ENCODE measurements at places on chromosomes 16 and 17. TPM values are rescaled to one million over a fixed set of nuclear protein-coding genes. Genes with fewer than 3 reads are reported as not detected.

GRCh38 chr17:4559139-4559791 lies 1.1 kb downstream of the GGT6 start:
- DNase-seq = no peak

C1QTNF1 gene
- total RNA-seq = 157 TPM

SPNS2 gene
- total RNA-seq = 56.2 TPM

SRCIN1 gene
- 0.99 TPM for total RNA-seq

- DNase-seq = no peak
These were observed 21.7 kb downstream of the ADCY7 start for GRCh38 chr16:50288026-50288425.

GRCh38 chr16:47310792-47311211 lies 150.1 kb downstream of the ITFG1 start:
- DNase-seq = no peak

DNA sequence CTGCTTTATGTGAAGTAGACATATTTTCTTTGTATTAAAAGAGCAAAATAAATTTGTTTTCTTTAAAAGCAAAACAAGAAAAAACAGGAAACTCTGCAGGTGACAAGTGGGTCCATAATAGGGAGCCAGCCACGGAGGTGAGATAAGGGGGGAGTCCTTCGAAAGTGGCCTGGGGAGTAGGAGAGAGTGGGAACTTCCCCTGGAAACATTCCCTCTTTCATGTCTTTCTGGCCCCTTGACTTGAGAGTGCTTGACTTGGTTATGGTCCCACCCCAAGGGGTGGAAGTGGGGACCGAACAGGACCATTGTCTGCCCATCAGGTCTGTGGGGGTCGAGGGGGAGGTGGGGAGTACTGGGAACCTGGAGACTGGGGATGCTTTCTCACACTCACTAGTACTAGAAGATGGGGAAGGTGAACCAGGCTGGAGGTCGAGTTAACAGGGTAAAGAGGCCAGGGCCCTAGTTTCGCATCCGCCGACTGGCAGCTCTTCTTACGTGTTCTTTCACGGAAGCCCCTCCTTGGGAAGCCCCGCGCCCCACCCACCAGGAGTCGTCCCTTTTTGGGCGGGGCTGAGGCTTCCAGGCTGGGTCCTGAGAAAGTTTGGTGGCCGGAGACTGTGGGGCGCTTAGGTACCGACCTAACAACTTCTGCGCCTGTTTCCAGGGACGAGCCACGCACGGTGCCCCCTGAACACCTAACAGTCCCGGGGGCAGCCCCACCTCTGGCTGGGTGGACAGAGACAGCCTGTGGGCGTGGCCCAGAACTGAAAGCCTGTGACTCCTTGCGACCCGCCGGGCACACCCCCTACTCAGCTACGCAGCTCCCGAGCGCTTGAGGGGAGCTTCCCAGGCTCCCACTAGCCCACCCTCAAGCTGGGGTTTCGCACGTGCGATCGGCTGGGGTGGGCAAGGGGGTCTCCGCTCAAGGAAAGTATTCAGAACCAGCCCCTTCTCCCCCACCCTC lies 790 bp downstream of the TRADD start:
- DNase-seq = peak; percentile 80

GRCh38 chr17:40824015-40824832 lies 1.8 kb upstream of the KRT10 start:
- DNase-seq = no peak

DNA sequence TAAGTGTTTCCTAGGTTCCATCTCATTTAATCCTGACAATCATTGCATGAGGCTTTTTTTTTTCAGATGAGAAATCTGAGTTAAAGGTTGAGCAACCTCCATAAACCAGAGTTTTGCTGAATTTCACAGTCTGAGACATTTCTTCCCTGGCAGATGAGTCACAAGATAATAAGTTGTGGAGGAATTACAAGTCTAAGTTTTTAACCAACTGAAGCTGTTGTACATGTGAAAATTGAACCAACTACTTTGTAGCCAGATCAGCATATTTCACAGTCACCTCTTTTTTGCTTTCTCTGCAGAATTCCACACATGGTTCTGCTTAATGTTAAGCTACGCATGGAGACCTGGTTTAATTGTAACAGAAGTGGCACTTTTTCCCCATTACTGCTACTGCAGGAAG lies 765.6 kb downstream of the CDH11 start:
- DNase-seq = no peak

DNA sequence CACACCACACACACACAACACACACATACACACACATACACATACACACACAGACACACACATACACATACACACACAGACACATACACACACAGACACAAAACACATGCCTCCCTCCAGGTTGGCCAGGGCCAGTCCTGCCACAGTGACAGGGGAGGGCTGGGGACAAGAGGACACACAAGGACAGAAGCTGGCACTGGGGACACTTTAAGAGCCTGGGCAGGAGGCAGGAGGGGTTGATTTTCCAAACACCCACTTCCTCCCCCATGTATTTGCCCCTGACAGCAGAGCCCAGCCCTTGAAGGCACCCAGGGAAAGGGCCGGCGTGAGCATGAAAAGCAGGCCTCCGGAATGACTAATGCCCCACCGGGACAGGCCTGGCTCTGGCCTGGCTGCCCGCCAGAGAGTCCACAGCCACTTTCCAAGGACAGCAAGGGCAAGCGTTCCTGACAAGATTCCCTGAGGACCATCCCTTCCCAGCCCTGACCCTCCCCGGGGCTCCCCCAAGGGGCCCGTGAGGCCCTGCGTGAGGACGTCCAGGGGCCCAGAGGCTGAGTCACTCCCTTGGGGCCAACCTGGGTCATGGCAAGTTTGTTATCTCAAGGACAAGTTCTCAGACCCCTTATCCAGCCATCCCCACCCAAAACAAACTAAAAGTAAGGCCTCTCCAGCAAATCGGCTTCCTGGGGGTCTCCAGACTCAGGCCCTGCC lies 235.6 kb downstream of the ZNF423 start:
- DNase-seq = peak; percentile 91

ACSM3 gene
- 1.1 TPM for total RNA-seq

SPATA20 gene
- 27.8 TPM for total RNA-seq

- no peak for DNase-seq
These were observed 90.2 kb downstream of the SYCE1L start for GRCh38 chr16:77289331-77289809.

DNA sequence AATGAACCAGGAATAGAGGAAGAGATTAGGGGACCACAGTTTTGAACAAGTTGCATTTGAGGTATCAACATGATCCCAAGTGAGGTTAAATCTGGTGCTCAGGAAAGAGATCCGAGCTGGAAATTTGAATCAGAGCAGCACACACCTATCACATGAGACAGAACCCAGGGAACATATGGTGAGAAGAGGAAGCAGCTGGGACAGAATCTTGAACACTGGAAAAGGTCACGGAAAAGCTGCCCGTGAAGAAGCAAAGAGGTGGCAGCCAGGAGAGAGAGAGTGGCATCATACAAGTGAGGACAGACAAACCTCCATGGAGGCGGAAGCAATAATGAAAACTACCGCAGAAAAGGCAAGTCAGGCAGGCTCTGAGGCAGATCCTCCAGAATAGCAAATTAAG lies 36.1 kb downstream of the USP31 start:
- no peak for DNase-seq

DNA sequence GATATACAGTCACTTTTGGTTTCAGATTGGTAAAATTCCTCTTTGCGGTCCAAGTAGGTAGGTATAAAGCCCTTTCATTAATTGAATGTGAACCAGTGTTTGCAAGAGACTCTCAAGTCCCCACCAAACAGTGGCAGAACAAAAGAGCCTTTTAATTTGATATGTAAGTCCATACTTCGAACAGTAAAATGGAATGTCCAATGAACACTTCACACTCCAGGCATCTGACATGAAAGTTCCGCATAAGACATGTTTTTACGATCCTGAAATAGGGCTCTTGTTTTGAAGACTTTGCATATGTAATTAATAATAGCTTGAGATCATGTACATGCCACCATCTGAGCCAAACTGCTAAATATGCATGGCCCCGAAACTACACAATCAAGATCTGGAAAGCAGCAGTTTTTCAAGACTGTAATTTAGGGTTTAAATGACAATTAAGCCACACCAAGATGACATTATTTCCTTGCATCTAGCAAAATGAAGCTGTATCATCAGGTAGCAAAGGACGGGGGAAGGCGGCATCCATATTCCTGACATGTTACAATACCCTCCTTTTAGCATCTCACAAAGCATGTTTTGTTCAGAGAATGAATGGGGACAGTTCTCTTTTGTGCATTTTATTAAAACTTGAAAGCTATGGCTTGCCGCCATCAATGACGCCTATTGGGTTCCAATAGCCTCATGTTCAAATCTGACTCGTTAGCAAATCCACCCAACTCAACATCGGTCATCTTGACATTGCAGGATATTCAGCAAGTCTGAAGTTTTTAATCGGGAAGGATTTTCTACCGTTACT lies 39.4 kb downstream of the LITAF start:
- DNase-seq = no peak

- no peak for DNase-seq
These were observed 508.4 kb upstream of the GOT2 start for GRCh38 chr16:59242556-59242955.

GRCh38 chr17:37322826-37323561 lies 52.8 kb upstream of the C17orf78 start:
- DNase-seq = no peak

DNA sequence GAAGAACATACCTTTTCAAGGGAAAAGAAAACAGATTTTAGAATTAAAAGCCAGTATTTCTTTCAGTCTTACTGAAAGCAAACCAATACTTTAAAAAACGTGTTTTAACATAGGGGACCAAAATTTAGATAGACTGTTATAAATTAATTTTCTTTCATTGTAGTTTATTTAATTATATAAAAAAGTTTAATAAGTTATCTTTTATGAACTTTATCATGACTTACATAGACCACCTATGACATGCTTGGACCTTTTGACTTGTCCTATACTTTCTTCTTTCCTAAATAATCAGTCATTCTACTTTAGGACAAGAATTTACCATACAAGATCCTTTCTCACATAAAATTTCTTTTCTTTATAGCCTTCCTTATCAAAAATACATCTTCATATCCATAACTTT lies 102.0 kb upstream of the HAS3 start:
- DNase-seq = no peak

DNA sequence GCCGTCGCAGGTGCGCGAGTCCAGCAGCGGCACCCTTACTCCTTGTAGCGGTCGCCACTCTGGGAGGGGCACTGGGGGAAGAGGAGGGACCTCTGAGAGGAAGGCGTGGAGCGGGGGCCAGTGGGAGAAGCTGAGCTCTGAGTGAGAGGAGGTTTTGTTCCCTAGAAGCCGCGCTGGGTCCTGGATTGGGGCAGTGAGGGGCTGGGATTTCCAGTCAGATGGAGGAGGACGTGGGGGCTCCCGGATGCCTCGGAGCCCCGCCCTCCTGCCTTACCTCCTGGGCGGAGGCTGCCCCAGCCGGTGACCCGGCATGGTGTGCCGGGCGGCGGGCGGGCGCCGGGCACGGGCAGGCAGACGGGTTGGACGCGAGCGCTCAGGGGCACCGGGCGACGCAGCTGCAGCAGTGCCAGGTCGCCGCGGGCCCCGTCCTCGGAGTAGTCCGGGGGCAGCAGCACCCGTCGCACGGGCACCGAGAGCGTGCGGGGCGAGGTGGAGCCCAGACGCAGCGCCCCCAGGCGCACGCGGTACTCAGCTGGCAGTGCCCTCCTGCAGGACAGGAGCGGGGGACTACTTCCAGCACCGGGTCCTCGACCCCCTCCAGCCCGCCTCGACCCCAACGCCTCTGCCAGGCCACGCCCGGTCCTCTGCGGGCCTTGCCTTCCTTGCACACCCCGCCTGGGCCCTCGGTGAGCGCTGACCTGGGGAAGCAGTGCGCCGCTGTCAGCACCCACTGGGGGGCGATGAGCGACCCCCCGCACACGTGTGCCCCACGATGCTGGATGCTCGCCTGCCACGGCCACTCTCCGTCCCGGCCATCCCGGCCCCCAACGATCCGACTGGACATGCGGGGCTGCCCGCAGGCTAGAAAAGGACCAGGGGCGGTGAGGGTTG lies 2.0 kb downstream of the PRSS33 start:
- peak; percentile 47 for DNase-seq

BCL6B gene
- total RNA-seq = 16.4 TPM

GRCh38 chr17:75588596-75589011 lies 1.0 kb downstream of the MYO15B start:
- peak; percentile 87 for DNase-seq

DNA sequence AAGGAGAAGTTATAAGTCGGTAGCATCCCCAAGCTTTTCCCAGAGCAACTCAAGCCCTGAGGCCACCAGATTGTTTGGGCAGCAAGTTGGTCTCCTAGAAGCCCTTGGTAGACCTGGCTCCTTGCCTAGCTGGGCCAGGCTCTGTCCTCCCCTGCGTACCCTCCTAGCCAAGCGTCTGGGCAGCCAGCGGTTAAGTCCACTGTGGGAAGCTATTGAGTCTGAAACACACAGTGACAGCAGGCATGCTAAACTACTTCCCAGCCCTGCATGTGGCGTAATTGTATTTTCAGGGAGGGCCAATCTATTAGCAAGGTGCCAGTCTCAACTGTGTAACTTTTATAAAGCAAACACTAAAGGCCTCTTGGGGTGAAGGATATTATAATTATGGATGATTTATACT lies 419.1 kb upstream of the RBFOX1 start:
- DNase-seq = no peak

DNA sequence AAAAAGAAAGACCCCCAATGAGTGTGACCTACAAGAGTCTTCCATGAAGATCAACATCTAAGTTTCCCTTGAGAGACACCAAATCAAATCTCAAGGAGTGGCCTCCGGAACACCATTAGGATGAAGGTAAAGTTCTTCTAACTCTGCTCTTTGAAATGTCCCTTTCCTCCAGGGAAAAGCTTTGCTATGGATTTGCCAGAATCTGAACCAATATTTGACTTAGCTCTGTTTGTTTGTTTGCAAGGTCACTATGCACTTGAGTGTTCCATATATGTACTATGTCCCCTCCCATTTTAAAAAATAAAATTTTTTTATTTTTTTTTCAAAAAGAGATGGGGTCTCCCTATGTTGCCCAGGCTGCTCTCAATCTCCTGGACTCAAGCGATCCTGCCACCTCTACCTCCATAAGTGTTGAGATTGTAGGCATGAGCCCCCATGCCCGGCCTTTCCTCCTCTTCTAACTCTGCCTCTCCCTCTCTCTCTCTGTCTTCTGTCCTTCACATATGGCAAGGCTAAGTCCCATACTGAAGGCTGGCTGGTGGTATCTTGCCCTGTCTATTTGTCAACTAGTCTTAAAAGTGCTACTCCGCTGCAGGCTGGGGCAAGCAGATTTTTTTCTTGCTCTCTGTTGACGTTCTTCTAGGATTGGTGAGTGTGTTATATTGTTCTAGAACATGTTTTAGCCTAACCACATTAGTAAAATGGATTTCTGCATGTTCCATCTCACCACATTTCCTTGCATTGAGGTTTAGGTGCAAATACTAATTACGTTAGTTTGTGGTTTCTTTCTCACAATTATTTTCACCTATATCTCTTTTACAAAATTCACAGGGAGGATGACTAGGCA lies 276.7 kb upstream of the DYNLRB2 start:
- DNase-seq = no peak

All from aorta (tissue), 5 donors.